ENCODE measurements at places on chromosomes 7 and 10. TPM values are rescaled to one million over a fixed set of nuclear protein-coding genes. Genes with fewer than 3 reads are reported as not detected.

DNA sequence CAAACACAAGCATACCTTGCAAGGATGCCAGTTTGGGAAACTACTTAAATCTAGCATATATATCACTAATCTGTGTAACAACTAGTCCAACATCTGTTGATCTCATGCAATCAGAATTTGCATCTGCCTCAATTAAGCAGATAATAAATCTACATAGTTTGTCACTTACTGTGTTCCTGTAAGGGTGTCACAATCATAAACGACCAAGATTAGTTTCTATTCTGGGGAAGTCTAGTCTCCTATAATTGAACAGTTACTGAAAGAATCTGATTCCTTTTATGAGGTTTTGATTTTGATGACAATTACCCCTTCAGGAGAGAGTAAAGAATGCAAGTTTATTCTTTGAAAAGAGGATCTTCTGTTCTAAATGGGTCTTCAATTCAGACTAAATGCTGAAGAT, 85.5 kb upstream of the LRRN3 start:
- DNase-seq, result no peak

DNA sequence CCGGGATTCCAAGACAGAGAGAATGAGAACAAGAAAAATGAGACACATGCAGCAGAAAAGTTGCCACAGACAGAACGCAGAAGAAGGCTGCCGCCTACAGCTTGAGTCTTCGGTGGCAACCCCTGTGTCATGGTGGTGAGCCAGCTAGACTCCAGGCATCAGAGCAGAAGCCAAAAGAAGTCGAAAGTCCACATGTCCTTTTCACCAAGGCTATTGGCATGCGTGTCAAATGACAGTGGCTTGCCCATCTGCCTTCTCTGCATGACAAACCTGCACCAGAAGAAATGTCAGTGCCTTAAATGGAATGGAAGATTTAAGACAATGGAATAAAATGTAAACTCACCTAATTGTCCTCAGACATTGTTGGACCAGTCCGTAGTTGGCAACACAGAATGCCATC, 93.9 kb upstream of the NPSR1 start:
- DNase-seq, result no peak

GRCh38 chr7:102982235-102982634, 69.4 kb downstream of the LRRC17 start:
- no peak for DNase-seq

- no peak for DNase-seq
These were observed 321.2 kb downstream of the ZNF479 start for GRCh38 chr7:56811081-56811480.

- no peak for DNase-seq
These were observed 37.7 kb downstream of the CAMK2B start for GRCh38 chr7:44287488-44288380.

DNA sequence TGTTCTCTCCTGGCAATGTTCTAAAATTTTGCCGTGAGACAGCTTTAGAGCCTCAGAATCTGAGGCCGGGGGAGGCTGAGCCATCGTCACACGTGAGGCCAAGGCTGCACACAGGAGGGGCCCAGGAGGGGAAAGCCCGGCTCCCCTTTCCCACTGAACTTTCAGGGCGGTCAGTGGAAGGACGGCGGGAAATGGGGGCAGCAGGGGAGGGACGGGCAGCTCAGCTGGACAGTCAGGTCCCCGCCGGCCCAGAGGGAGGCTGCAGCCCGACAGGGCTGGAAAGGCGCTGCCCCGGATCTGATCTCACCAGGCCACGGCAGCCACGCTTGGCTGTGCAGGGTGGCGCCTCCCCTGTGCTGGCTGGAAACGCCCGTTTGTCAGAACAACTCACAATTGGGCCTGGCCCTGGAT, 43.3 kb upstream of the ADGRA1 start:
- no peak for DNase-seq

DNA sequence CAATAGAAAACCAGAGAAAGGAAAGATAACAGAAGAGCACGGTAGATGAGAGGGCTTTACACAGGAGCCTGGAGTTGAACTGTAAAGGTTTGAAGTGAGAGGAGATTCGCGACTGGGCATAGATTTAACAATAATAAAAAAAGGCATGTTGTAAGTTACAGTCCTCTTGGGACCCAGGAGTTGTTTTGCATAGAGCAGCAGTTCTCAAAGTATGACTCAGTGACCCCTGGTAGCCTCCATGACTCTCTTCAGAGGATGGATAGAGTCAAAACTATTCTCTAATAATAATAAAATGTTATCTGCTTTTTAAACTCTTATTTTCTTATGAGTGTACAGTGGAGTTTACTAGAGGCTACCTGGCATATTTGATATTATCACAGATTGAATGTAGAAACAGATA, 262.3 kb downstream of the SORCS3 start:
- no peak for DNase-seq

GRCh38 chr10:101986624-101986971, 69.4 kb downstream of the ARMH3 start:
- DNase-seq, result no peak

- DNase-seq, result no peak
These were observed 37.6 kb downstream of the DAGLB start for GRCh38 chr7:6409944-6410693.

DNA sequence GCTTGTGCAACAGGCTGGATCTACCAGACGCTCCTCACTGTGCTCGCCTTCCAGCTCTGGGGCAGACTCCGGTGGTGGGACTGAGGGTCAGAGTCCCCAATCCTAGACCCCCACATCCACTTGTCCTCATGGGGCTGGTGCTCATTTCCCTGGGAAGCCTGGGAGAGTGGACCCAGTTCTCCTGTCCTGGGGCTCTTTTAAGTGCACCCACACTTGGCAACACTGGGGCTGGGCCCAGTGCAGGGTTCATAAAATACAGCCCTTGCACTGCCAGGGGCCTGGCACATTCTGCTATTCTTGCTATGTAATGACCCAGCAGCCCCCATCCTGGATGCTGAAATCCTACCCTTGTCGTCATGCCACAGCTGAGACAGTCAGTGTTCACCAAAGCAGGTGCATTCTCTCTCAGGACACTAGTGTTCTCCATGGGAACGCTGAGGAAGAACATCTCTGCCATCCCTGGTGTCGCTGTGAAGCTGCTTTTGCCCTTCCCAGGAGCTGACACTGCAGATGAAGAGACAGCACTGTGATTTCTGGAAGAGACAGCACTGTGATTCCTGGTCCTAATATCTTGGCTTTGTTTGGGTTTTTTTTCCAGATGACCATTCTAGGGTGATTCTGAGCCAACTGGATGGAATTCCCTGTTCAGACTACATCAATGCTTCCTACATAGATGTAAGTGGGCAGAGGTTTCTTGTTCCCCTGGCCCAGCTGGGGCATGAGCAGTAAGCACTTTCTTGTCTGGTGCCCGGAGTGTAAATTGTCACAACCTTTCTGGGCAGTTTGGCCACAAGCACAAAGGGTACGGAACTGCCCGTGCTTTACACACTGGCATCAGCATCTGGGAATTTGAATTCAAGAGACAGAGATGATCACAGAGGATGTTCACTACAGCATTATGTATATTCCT, 65.6 kb downstream of the MKI67 start:
- DNase-seq, result no peak

DNA sequence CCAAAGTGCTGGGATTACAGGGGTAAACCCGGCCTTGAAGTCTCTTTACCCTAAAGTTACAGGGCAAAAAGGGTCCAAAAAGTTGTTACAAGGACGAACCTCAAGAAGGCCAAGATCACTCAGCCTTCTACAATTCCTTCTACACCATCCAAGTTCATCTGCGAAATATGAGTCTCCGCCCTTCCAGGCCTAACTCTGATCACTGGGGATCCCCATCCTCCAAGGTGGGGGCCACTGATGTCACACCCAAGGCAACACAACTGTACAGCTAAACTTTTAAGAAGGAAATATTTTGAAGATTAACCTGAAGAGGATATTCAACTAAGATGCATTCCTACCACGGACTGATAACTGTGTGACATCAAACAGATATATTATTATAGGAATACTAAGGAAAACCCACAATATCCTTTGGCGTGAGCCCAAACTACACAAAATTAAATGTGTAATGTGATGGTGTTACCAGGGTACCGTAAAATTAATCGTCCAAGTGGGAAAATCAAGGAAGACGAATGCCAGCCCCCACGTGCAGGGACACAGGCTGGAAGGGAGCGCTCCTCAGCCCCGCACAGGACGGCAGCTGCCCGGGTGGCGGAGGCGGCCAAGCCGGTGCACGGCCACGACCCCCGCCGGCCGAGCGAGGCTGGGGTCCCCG, 1.0 kb downstream of the PAXIP1 start:
- DNase-seq, result no peak

DNA sequence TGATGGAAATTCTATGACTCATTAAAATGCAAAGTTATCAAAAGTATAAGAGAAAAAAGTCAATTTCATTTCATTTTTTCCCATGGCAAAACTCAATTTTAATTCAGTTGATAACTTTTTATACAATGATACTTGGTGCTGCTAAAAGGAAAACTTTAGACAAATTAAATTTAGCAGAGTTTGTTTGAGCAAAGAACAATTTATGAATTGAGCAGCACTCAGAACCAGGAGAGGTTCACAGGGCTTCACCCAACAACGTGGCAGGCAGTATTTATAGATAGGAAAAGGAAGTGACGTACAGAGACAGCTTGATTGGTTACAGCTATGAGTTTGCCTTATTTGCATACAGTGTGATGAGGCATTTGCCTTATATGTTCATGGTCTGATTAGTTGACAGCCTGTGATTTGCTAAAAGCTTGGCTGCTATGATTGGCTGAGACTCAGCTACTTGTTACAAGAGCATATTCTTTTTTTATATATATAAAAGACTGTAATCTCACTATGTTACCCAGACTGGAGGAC, 157.2 kb upstream of the CELF2 start:
- no peak for DNase-seq

- DNase-seq, result no peak
These were observed 47.5 kb downstream of the INHBA start for GRCh38 chr7:41655426-41655825.

GRCh38 chr10:36280890-36281499, 638.9 kb upstream of the FZD8 start:
- DNase-seq, result no peak

GRCh38 chr10:78044699-78045098, 11.0 kb downstream of the RPS24 start:
- no peak for DNase-seq

DNA sequence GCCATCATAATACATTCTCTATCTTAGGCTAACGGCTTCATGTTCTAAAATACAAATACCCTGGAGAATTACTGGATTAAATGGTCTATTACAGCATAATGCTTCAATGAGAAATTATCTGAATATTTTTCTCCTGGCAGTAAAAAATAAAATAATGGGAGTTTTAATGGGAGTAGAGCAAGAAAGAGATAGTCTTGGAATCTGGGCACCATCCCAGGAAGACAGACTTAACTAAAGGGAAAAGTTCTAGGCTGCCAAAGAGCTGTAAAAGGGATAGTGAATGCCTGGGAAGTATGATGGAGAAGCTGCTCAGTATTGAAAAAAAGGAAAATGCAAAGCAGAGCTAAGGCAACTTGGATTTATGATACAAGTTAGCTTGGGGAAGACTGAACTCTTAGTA, 12.1 kb upstream of the SYPL1 start:
- DNase-seq, result no peak

DNA sequence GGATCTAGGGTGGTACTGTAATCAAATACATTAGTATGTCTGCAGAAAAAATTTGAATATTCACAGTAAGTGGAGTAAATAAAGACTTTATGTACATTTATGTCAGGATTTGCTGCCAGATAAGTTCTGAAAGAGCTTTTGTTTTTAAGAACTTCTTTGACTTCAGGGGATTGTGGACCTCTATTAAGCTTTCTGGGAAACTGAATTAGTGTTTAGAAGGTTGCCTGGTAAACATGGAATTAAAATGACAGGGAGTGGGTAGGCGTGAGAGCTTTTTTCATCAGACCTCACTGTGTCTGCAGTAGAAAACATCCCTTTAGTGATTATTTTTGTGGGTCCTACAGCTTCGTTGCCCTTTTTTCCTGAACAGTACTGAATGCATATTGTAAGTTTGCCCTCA, 15.7 kb downstream of the SDHAF3 start:
- no peak for DNase-seq

GRCh38 chr10:4763513-4763912, 62.5 kb upstream of the AKR1E2 start:
- no peak for DNase-seq

- no peak for DNase-seq
These were observed 260.9 kb downstream of the SDK1 start for GRCh38 chr7:3561932-3562331.

DNA sequence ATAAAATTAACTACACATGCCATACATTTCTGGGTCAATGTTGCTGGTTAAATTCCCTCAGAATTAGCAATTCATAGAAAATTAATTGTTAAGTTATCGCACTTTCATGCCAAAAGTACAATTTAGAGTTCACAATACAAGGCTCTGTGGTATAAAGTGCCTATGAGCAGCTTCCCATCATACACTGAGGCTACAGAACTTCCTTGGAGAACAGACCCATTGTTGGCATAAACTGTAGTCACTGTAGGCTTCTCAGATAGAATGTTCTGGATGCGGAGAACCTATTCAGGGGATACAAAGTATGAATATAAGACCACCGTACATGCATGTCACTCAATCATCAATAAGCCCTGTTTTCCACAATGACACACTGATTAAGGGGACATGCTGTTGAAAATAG, 9.0 kb upstream of the PON3 start:
- no peak for DNase-seq

DNA sequence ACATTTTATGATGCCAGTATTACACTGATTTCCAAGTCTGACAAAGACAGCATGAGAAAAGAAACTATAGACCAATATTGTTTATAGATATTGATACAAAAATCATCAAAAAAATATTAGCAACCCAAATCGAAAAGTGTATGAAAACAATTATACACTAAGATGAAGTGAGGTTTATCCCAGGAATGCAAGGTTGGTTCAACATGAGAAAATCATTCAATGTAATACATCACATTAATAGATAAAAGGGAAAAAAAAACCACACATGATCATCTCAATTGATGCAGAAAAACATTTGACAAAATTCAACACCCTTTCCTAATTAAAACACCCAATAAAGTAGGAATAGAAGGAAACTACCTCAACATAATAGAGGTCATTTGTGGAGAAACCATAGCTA, 153.9 kb downstream of the DNAJC1 start:
- DNase-seq, result no peak

GRCh38 chr10:12390733-12391132, 41.4 kb downstream of the CAMK1D start:
- DNase-seq, result no peak

GRCh38 chr10:93080350-93081046, 6.8 kb downstream of the CYP26A1 start:
- peak; percentile 45 for DNase-seq

DNA sequence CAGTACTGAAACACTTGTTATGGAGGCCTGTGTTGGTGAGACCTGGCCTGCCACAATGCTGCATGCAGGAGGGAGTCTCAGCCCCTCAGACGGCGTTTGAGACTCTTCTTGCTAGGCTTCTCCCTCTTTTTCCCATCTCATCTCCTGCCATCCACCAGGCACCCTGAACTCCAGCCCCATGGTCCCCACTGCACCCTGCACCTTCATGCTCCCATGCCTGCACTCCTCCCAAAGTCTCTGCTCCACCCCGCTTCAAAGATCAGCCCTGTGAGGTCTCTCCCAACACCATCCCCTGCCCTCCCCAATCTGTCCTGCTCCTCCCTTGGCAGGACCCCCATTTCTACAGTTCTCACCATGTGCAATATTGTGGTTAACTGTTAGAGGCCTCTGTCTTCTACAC, 61.7 kb downstream of the VOPP1 start:
- DNase-seq, result no peak

Gene EFCAB10
- total RNA-seq, result not detected

Gene TMEM273
- not detected for total RNA-seq

Gene BZW2
- total RNA-seq, result 120 TPM

Gene MOGAT3
- not detected for total RNA-seq

Gene ASNS
- total RNA-seq, result 62.6 TPM
